ENCODE measurements at places on chromosomes 3 and 15.

GRCh38 chr3:159252274-159252673 lies 450.4 kb downstream of the MFSD1 start:
- no peak for DNase-seq

DNA sequence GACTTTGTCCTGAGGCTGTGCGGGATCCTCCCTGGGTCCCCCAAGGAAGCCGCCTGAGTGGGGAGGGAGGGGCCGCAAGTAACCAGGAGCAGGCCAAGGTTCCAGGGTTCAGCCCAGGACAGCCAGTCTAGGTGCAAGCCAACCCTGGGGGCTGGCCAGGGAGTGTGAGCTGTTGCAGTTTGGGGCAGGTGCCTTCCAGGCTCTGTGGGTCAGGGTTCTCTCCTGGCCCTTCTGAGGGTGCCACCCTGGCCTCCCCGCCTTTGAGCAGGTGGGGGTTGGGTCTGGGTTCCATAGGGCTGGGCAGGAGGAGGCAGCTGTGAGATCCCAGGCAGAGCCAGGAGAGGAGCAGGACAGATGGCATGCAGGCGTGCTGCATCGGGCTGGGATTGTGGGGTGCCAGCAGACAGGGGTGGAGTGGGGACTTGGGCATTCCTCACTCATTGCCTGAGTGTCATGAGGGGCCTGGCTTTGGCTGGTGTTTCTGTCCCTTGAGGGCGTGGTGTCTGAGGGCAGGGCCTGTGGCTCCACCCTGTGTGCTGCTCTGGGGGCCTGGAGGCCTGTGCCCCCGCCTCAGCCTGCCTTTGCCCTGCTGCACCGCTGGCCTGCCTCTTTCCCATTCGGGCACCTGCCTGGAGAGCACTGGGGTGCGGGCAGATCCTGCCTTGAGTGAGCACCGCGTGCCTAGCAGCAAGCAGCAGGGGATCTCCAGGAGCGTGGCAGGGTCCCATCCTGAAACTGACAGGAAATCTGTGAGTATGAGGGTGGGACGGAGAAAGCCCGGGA lies 18.4 kb downstream of the KLF13 start:
- no peak for DNase-seq

GRCh38 chr3:37179144-37179967 lies 5.0 kb upstream of the LRRFIP2 start:
- no peak for DNase-seq

DNA sequence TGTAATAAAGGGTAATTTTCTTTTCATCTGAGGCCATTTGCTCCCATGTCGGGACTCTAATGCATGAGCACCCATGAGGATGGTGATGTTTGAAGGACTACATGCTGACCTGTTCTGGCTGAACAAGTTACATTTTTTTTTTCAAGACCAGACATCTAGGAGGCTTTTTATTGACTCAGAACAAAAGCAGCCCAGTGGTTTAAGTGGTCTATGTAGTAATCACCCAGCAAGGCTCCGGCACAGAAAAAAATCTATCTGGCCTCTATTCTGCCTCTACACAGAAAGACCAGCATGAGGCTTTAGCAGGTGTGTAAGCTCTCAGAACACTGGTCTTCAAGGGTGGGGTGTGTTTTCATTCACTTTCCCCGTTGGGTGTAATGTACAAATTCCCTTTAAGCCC lies 95.1 kb upstream of the ZBED2 start:
- no peak for DNase-seq

GRCh38 chr15:67807836-67808235 lies 17.5 kb upstream of the SKOR1 start:
- no peak for DNase-seq
